ENCODE measurements at places on chromosomes 4 and X. TPM values are rescaled to one million over a fixed set of nuclear protein-coding genes. Genes with fewer than 3 reads are reported as not detected.
A peak's percentile ranks its signal among the peaks of the same experiment; 100 is the strongest.

DNA sequence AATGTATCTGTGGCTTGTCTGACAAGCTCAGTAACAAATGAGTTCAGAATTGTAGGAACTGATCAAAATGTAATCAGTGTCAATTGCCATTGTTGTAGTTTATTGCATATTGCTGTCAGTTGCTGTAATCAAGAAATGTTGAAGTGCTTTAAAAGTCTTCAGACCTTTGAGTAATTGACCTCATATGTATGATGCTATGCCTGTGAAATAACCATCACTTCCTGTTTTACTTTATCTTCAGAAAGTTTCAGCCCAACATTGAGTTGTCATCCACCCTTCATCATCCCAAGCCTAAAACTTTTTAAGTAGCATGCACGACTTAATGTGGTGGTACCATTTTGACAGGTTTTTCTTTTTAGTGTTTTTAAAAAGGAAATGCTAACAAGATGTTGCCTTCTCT lies 212.4 kb downstream of the ARHGAP10 start:
- DNase-seq, result no peak

GRCh38 chr4:3290476-3290875 lies 2.3 kb upstream of the RGS12 start:
- no peak for DNase-seq

GRCh38 chr4:21744046-21744445 lies 204.5 kb downstream of the KCNIP4 start:
- peak; percentile 66 for DNase-seq

- DNase-seq, result no peak
Observed at GRCh38 chr4:1750381-1751154, 29.2 kb downstream of the TACC3 start.

DNA sequence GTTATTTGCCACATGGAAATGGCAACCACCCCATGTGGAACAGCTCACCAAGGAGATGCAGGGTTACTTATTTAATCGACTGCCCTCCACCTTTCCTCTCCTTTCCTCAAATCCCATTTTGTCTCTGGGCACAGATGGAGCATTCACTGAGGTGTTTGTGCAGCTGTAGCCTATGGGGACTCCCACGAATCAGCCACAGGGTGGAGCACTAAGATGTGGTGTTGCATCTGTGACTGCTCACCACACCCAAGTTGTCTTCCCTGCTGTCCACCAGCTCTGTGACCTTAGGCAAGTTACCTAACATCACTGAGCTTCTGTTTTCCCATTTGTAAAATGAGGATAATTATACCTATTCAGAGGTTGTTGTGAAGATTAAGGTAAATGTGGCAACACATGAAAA lies 252.4 kb upstream of the CPEB2 start:
- DNase-seq, result peak; percentile 56

- DNase-seq, result peak; percentile 86
Observed at GRCh38 chr4:38889143-38889542, 21.5 kb downstream of the FAM114A1 start.

- no peak for DNase-seq
Observed at GRCh38 chr4:165308606-165309005, 18.9 kb upstream of the MSMO1 start.

DNA sequence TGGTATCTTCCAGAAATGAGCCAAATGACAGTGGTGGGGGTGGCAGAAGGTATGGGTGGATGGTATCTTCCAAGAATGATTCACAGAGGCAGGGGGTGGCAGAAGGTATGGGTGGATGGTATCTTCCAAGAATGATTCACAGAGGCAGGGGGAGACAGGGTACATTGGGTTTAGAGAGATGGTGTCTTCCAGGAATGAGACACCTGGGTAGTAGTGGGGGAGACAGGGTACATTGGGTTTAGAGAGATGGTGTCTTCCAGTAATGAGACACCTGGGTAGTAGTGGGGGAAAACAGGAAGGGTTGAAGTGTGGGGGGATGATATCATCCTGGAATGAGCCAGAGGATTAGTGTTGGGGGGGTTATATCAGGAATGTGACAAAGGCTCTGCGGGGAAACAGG lies 62.0 kb downstream of the MAOA start:
- DNase-seq, result peak; percentile 50

- no peak for DNase-seq
Observed at GRCh38 chrX:134607523-134607922, 50.7 kb downstream of the PLAC1 start.

DNA sequence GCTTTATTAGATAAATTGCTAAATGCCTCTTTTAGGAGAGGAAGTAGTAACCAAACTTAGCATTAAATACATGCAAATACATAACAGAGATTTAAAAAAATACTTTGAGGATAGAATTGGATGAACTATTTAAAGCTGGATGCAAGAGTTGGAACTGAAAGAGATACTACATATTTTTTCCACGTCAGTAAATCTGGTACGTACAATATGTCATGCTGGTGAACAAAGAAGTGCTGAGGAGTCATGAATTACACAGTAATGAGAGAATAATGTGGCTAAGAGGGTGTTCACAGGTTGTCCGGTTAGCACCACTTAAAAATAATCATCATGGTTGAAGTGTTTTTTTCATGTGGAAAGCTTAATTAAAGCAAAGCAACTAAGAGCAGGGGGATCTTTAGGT lies 184.1 kb upstream of the FRMPD4 start:
- DNase-seq, result no peak

GRCh38 chr4:103372002-103372558 lies 173.9 kb upstream of the CENPE start:
- DNase-seq, result peak; percentile 38

Gene SCML2
- total RNA-seq, result 5.9 TPM

Gene TLR2
- total RNA-seq, result not detected
